Renal pelvis (tissue), 12 donors: ENCODE measurements at places on chromosomes 1 and 21. TPM values are rescaled to one million over a fixed set of nuclear protein-coding genes. Genes with fewer than 3 reads are reported as not detected.

DNA sequence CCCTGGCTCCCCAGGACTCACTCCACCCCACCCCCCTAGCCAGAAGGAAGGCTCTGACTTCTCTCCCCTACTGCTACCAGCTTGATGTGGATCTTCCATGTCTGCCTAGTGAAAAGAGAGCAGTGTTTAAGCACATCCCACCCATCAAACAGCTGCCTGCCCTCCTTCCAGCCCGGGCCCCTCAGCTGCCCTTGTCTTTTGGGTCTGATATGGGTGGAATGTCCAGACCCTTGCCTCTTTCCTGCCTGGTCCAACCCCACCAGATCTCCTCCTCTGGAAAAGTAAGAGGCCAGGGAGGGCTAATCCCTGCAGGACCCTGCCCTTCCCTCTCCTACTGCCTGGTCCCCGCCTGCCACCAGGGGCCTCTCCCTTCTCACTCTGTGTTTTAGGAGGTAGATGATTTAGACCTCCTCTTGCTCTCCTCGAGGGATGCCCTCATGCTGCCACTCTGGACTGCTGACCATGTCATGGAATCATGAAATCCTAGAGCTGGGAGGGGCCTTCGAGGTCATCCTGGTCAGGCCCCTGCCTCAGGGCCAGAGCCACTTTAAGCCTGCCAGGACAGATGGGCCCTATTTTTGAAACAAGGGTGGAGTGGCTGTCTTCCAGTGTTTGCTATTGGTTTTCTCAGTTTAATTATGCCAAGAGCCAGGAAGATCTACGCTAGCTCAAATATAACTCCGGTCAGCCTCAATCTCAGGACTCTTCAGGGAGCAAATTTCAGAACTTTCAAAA, 15.8 kb upstream of the HSPG2 start:
- DNase-seq, result no peak

- no peak for DNase-seq
Measured at GRCh38 chr1:171917331-171917730, 76.0 kb downstream of the DNM3 start.

GRCh38 chr1:218643281-218643680, 298.1 kb downstream of the TGFB2 start:
- DNase-seq, result no peak

DNA sequence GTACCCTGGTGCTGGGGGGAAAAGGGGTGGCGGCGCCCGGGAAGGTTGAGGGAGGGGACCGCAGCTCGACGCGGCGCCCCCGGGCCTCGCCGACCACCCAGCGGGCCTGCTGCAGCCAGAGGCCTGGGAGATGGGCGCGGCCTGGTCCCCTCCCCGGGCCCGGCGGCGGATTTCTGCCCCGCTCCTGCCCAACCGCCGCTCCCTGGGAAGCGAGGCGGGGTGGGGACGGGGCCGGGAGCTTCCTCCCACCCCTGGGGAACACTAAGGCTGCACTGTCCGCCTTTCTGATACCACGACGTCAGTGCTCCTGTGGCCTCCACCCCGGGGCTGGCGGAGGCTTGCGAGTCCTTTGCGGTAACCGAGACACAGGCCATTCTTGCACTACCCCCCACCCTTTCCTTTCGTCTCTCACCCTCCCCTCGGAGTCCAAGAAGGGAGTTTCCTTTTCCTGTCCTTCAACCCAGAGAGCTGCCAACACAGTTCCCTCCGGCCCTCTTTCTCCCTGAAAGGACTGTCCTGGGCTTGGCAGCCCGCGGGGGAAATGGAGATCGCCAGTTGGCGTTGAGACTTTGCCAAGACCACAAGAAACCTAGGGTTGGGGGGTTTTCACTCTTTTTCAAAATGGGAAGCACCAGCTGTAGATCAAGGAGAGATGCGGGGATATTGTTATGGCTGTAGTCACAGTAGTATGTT, 742 bp downstream of the SH3GLB1 start:
- peak; percentile 49 for DNase-seq

FTCD gene
- 40.3 TPM for polyA plus RNA-seq

DNA sequence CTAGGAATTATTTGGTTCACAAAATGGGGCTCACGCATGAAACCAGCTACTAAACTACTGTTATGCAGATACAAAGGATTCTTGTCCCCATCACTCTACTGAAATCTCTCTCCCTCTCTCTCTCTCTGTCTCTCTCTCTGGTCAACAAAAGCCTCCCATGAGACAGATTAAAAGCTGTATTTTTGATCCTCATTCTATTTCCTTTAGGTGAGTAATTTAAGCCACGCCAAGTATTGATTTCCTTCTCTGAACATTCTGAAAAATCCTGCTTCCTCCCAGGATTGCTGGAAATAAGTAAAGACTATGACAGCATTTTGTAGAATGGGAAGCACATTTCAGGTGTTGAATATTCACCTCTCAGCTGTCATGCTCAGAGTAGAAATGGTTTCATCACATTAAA, 43.7 kb downstream of the PRDX6 start:
- no peak for DNase-seq

GRCh38 chr1:117985973-117986372, 56.4 kb downstream of the WDR3 start:
- DNase-seq, result no peak

ZBTB48 gene
- polyA plus RNA-seq, result 35.0 TPM

GRCh38 chr1:173202424-173203145, 4.5 kb downstream of the TNFSF4 start:
- peak; percentile 42 for DNase-seq

- DNase-seq, result no peak
Measured at GRCh38 chr1:36781098-36781497, 253.2 kb downstream of the GRIK3 start.

GRCh38 chr1:205998457-205999241, 4.5 kb downstream of the RAB7B start:
- DNase-seq, result peak; percentile 28

GRCh38 chr1:227545361-227545760, 18.0 kb upstream of the ZNF678 start:
- no peak for DNase-seq

DNA sequence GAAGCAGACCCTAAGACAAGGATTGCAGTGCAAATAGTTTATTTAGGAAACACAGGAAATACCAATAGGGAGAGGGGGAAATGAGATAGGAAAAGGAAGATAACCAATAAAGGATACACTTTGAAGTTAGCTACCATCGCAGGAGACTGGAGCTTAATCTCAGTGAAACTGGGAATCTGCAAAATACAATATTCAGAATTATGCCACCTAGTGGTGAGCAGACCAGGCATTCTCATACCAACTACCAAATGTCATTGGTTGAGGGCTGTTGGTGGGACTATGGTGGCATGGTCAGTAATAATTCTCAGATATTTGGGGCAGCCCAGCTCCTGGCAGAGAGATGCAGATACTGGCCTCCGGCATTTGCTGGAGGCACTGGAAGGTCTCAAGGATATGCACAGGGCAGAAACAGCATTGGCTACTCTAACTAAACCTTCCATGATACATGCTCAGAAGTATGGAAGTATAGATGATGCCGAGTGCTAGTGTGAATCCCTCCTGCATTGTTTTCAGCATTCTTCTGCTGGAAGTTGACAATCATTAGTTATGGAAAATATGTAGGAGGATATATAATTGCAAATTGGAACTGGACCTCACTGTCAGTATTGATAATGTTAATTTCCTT, 11.8 kb upstream of the ZFP69B start:
- no peak for DNase-seq

DNA sequence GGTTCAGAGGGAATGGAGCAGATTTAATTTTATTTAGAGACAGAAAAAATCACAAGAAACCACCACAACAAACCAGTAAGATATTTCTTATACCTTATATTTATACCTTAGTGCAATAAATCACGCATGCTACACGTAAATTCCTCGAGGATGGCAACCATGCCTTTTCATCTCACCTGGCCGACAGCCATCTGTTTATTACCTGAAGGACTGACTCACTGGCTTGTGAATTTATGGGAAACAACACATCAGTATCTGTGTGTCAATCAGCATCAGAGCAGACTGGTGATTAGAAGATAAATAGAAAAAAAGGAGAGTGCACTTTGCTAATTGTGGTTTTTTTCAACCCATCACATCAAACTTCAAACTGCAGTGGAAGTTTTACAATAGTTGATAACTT, 58.4 kb downstream of the S1PR1 start:
- DNase-seq, result no peak

DNA sequence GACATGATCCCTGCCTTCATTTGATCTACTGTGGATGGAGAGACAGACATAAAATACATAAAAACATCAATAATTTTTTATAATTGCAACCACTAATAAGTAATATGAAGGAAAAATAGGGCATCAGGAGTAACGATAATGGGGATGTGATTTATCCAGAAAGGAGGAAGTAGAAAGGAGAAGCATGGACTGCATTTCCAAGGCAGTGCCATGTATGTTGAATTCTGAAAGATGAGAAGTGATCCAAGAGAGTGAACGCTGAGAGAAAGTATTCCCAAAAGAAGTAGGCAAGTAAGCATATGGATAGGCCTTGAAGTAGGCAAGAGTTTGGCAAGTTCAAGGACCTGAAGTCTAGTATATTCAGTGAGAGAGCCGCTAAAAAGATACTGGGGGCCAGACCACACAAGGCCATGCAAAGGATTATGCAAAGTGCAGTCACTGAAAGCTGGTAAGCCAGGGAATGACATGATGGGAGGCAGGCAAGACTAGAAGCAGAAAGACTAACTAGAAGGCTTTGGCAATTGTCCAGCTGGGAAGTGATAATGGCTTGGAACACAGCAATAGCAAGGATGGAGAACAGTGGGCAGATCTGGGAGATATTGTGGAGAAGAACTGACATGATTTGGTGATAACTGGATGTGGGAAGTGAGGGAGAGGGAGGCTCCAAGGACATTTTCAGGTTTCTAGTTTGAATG, 85.9 kb downstream of the TM2D1 start:
- no peak for DNase-seq

CFAP74 gene
- polyA plus RNA-seq, result 1.3 TPM

GRCh38 chr1:15417059-15417934, 7.6 kb downstream of the EFHD2 start:
- no peak for DNase-seq

DNA sequence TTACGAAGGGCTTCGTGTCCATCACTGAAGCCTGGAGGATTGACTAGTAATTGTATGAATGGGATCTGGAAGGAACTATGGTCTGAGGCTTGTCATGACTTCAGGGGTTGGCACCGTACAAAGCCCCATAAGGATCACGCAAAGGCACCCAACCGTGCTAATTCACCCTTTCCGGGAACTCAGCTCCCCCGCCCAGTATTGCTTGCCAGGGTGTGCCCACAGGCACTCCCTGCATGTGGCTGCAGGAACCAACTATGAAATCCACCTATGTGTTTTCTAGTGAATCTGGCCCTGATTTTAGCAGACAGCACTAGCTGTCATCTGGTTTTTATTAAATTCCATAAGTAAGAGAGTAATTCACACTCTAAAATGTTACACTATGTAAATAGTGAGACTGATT, 139.2 kb downstream of the TM2D1 start:
- peak; percentile 11 for DNase-seq

DNA sequence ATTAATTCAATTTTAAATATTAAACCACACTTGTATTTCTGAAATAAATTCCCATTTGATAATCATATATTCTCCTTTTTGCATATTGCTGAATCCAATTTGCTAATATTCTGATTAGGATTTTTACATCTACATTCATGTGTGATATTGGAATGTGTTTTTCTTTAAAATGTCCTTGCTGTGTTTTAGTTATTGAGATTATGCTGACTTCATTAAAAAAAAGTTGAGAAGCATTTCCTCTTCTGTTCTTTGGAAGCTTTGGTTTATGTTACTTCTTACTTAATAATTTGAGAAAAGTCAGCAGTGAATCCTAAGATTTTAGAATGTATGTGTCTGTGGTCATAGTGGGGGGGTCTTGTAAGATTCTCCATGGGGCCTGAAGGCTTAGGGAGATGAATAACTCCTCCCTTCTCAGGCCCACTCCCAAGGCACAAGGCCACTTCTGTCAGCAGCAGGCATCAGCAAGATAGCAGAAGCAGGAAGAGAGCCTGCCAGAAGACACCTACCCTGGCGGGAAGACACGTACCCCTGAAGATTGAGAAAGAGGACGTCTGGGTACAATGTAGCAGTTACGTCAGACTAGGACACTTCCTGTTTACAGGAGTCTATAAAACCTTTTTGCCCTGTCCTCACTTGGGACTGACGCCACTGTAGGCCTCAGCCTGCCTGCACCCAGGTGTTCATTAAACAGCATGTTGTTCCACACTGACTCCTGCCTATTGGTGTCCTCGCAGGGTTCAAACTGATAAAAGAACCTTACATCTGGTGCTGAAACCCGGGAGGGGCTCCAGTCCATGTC, 56.9 kb downstream of the ODF2L start:
- DNase-seq, result no peak

- peak; percentile 27 for DNase-seq
Measured at GRCh38 chr1:76068953-76069561, 5.5 kb upstream of the ST6GALNAC3 start.
